COR-L47 (cell line): ENCODE measurements at places on chromosomes 1 and 21.

DNA sequence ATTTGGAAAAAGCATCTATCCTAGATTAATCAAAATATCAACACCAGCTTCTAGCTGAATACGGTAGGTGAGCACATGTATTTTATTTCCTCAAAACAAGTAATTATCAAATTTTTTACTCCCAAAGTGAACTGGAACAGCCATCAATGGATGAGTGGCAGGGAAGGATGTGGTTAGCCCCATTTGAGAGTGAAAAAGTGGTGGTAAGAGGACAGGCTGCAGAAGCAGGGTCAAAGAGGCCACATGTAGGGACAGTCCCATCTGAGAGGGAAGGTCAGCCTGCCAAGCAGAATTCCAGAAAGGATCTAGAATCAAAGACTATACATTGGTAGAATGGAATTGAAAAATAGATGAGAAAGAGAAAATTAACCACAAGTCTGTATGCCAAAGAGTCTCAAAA is 163.8 kb downstream of the SMYD3 start:
- DNase-seq: no peak

DNA sequence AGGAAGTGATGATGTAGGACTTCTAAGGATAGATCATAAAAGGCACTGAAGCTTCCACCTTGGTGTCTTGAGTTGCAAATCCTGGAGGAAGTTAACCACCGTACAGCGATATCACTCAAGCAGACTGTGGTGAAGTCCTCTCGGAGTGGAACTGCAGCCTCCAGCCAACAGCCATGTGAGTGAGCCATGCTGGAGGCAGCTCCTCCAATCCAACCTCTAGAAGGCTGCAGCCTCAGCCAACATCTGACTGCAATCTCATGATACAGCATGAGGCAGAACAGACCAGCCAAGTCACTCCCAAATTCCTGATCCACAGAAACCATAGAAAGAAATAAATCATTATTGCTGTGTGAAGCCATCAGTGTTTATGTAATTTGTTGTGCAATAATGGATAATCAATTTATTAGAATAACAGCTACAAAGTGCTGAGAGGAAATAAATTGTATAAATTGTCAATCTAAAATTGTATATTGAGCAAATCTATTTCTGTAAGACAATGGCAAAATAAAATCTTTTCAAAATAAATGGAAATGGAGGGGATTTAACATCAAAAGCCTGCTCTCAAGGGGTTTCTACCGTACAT is 65.0 kb downstream of the PRSS38 start:
- no peak for DNase-seq

GRCh38 chr1:198880397-198880796 is 241.6 kb downstream of the PTPRC start:
- no peak for DNase-seq

DNA sequence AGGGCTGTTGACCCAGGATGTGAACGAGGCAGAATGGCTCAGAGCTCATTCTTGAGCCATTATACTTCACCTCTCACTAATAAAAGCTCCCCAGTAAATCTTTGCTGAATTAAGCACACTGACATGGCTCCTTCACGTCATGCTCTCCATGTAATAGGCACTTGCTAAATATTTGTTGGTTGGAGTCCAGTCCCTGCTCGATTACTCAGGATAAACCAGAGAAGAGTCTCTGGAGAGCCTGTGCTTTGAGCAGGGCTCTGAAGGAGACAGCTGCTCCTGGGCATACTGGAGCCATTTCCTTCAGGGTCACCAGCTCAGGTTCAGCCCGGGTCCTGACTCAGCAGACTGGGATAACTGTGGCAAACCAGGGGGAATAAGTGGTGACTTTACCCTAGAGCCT is 46.9 kb downstream of the HLX start:
- DNase-seq: no peak

GRCh38 chr1:54228638-54229079 is 28.7 kb downstream of the MRPL37 start:
- DNase-seq: no peak
